ENCODE measurements at places on chromosomes 1 and 21.

DNA sequence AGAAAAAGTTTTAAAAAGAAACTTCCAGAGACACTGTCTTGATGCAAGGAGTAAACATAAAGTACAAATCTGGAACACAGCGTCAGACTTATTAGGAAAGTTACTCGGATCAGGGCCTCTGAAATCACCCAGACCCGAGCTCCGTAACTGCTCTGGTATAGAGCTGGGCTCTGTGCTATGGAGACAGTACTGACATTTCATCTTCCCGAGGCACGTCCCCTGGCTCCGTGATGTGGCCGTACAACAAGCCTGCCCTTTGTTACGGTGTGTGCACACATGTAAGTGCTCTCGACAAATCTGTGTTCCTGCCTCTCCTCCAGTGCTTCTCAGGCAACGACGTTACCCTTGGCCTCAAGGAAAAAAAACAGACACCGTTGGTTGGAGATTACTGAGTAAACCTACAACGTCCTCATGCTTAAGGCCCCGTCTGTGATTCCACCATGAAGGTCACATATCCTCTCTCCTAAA is 107.0 kb upstream of the IRF2BP2 start:
- DNase-seq, result peak; percentile 79

DNA sequence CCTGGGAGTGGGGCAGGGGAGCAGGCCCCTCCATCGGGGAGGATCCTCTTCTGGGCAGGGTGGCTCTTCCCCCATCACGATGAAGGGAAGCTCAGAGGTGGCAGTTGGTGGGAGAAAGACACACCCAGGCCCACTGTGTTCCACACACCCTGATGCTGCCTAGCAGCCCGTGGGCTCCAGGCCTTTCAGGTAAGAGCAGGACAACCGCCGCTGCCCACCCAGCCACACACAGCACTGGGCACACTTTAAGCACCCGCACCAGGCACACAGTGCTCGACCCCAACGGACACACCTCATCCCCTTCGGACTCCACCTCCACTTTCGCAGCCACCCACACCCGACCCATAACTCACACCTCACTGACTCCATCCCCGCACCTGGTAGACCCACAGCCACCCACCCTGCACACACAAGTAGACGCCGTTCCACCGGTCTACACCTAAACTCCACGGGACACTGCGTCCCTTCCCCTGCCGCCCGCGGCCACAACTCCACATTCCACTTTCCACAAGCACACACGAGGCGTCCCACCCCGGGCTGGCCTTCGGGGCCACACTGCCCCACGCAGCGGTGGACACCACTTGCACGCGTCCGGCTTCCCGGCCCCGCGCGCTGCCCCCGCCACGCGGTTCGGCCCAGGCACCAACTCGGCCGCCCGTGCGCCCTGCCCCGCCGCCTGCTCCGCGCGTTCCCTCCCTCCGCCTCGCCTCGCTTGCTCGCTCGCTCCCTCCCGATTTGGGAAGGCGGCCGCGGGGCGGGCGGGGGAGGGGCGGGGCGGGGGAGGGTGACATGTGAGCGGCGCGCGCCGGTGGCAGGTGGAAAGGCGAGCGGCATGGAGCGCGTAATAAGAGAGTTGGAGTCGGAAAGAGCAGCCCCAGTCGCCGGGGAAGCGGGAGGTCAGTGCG is at the start of gene KCNQ4:
Gene KCNQ4 (plus strand): TSS at position 787 of the 905 bp plus-strand sequence. CDS start 307 bp downstream, outside the sequence.
- peak; percentile 89 for DNase-seq

GRCh38 chr1:232905331-232906034 is 44.9 kb upstream of the NTPCR start:
- DNase-seq, result no peak

GRCh38 chr1:15816674-15817073 is 9.2 kb upstream of the UQCRHL start:
- no peak for DNase-seq

DNA sequence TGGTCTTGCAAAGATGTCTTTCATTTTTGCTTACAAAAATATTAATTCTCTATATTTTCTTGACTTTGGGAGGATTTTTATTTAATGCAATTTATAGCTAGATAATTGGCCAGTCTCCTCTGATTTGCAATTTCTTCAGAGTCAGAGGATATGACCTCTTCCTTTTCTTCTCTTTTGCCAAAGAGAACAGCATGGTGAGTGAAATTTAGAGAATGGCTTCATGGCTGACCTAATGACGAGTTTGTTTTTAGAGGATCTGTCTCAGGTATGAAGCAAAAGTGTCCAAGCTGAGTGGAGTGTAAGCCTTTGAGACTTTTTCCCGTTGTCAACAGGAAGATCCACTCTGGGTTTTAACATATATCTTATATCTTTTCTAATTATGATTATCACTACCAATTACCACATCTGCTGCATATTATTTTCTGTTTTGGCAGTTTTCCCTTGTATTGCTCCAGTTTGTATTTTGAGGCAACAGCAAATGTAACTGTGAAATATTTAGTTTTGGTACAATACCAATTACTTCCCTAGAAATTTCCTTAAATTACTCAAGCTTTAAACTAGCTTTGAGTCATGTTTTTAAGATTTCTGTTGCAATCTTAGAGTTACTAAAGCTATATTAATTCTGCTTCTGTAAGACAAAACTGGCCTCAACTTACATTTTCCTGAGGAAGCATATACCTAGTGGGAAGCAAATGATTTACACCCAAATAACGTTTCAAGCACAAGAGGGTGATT is 332.8 kb upstream of the ZRANB2 start:
- DNase-seq, result no peak

All from NCI-H2029 (cell line).